ENCODE measurements at places on chromosomes 4 and X.
A peak's percentile ranks its signal among the peaks of the same experiment; 100 is the strongest.

- no peak for DNase-seq
Measured at GRCh38 chrX:150052226-150052625, 113.9 kb upstream of the EOLA2 start.

- no peak for DNase-seq
Measured at GRCh38 chr4:42327323-42327722, 70.0 kb upstream of the SHISA3 start.

DNA sequence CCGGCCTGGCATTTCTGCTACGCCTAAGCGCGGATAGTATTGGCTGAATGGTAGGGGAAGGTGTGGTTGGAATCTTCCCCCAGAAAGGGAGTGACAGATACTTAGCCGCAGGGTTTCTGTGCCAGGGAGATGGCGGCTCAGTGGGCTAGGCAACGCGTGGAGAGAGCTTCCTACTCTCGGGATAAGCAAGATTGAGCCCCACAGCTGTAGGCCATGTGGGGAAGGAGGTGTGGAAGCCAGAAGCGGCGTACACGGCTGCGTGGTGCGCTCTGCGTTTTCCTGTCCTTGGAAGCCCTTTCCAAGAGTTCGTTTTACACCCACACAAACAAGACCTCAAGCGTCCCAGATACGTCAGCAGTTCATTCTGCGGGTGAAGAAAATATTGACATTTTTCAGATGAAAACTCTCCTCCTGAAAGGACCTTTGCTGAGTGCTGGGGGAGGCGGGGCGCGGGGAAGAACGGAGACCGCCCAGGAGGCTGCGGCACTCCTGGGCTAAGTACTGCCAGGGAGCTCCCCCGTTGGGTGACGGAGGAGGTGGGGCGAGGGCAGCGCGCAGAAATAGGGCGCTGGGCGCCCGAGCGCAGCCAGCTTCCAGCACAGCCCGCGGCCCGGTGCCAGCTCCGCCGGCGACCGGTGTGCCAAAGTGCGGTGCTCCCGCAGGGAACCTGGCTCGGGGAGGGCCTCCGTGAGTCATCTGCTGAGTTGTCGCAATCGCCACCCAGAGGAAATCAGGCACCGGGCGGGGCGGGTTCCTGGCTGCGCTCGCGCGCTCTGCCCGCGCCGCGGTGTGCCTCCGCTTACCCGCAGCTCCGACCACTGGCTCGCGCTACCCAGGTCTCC, at the start of gene GPAT3:
Gene GPAT3 (plus strand): TSS at position 589 of the 842 bp plus-strand sequence. CDS start 515 bp downstream, outside the sequence.
- DNase-seq = peak; percentile 75

- no peak for DNase-seq
Measured at GRCh38 chr4:125961626-125962025, 646.9 kb downstream of the FAT4 start.

DNA sequence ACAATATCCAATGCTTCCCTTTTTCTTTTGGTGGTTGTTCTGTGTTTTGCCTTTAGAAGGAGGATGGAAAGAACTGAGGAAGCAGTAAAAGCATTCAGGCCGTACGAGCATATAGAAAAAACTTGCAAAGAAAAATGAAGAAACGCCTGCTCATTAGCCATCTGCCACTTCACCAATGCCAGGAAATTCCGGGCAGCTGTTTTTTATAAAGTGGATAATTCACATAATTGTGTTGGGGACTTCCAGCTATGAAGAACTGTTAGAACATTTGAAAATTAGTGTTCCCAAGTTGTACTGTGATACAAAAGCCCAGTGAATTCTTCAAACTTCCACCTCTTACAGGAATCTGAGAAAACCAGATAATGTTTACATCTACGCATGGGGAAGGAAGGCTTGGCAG, 11.7 kb downstream of the RELL1 start:
- DNase-seq = no peak

GRCh38 chr4:150322646-150323045, 244.4 kb downstream of the DCLK2 start:
- no peak for DNase-seq

GRCh38 chrX:110418316-110419235, 59.9 kb downstream of the RTL9 start:
- peak; percentile 76 for DNase-seq

DNA sequence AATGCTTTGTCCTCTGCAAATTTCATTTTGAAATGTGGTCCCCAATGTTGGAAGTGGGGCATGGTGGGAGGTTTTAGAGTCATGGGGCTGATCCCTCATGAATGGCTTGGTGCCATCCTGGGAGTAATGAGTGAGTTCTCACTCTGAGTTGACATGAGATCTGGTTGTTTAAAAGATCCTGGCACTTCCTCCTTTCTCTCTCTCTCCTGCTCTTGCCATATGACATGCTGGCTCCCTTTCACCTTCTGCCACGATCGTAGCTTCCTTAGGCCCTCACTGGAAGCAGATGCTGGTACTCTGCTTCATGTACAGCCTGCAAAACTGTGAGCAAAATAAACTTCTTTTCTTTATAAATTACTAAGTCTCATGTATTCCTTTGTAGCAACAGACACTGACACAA, 262.0 kb downstream of the IL15 start:
- no peak for DNase-seq

GRCh38 chrX:100648458-100649417, 4.7 kb downstream of the SRPX2 start:
- no peak for DNase-seq

DNA sequence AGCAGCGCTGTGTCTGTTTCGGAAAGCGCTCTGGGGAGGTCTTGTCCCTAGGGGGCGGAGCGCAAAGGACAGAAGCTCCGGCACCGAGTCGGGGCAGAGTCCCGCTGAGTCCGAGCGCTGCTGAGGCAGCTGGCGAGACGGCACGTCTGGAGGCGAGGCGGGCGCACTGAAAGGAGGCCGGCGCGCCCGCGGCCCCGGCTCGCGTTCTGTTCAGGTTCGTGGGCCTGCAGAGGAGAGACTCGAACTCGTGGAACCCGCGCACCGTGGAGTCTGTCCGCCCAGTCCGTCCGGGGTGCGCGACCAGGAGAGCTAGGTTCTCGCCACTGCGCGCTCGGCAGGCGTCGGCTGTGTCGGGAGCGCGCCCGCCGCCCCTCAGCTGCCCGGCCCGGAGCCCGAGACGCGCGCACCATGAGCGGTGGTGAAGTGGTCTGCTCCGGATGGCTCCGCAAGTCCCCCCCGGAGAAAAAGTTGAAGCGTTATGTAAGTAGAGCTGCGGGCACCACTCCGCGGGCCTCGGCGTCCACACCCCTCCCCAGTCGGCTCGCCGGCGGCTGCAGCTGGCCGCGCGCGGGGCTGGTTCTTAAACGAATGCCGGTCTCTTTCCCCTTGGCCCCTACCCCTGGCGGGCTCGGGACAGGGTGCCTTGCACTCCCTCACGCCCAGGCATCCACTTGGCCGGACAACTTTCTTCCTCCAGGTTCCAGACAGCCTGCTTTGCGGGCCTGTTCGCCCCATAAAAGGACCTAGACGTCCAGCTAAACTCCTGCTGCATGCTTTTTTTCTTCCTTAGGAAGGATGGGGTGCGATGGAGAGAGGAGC, at the start of gene GAB1:
Gene GAB1 (plus strand): TSS at position 96 of the 819 bp plus-strand sequence. CDS start 313 bp downstream, at position 409.
- DNase-seq = peak; percentile 68

GRCh38 chr4:162849937-162850336, 316.8 kb downstream of the NAF1 start:
- DNase-seq = no peak

GRCh38 chr4:10134141-10134540, 17.5 kb upstream of the WDR1 start:
- no peak for DNase-seq

DNA sequence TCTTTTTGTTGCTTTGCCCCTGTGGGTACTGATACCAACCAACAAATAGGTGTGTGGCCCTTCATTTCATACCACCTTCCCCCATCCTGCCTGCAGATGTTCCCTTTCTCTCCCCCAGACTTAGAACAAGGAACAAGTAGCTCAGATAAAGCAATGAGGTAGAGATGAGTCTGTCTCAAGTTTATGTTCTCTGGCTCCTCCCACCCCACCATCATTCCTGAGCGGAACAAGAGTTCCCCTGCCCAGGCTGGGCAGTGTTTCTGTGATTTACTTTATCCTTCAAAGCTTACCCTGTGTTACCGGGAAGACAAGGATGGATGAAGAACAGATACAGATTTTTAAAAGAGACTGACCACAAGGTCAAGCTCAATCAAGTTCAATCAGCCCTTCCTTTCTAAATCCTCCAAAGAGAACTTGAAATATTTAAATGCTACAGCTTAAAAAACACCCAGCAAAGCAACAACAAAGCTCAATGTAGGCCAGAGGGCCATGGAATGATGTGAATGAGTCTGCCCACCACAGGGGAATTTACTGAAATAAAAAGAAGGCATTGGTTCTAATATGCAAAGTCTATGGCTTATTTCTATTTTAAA, 80.1 kb upstream of the UCP1 start:
- no peak for DNase-seq

GRCh38 chr4:5139141-5139540, 87.9 kb downstream of the STK32B start:
- DNase-seq = no peak

- no peak for DNase-seq
Measured at GRCh38 chr4:57866468-57867171, 756.4 kb upstream of the IGFBP7 start.

DNA sequence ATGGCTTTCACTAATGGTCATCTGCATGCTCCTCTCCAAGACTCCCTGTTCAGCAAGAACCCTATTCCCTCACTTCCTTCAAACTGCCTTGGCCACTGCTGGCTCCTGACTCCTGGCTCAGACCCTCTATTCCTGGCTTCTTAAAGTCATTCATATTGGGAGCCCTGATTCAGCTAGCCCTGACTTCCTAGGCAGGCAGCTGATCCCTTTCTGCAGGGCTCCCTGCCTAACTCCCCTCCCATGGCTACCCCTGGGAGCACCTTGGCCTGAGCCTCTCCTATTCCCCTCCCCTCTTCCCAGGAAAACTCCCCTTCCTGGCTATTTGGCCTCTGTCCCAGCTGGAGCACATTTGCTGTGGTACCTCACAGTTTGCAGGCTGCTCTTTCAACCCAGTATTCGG, 154.9 kb upstream of the PJA1 start:
- no peak for DNase-seq

Measured in HEK293T (cell line).